Neural progenitor cell (in vitro differentiated cells): ENCODE measurements at places on chromosomes 7 and 10.

GRCh38 chr7:156473476-156474240 lies 166.9 kb upstream of the RNF32 start:
- peak; percentile 67 for DNase-seq
- H3K4me1 ChIP-seq: peaks cover 11% of the 10 kb centered on the region

GRCh38 chr7:36391436-36392198 lies 2.0 kb downstream of the ANLN start:
- no peak overlapping the region for H3K27ac ChIP-seq
- peaks cover 10% of the 10 kb centered on the region for H3K36me3 ChIP-seq
- peaks cover 24% of the 10 kb centered on the region for H3K4me1 ChIP-seq
- no peak for DNase-seq

DNA sequence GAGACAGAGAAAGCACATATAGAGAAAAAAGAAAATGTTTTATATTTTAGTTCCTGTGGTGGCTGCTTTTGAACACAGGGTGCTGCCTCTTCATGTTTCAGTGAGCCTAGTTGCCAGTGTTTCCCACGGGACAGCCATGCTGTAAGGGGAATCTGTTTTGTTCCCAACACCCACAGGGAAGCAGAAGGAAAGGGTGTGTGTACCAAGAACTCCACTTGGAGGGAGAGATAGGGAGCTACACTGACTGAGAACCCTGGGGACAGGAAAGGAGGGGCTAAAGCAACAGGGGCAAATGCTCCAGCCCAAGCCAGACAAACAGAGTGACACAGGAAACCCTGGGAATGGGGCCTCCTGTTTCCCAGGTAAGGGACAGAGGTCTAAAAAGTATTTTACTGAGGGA lies 40.2 kb downstream of the FRMPD2 start:
- no peak for DNase-seq
- no peak overlapping the region for H3K4me3 ChIP-seq
- H3K36me3 ChIP-seq: no peaks in the 10 kb centered on the region
- peaks cover 9% of the 10 kb centered on the region for H3K4me1 ChIP-seq
- H3K27me3 ChIP-seq: no peaks in the 10 kb centered on the region

DNA sequence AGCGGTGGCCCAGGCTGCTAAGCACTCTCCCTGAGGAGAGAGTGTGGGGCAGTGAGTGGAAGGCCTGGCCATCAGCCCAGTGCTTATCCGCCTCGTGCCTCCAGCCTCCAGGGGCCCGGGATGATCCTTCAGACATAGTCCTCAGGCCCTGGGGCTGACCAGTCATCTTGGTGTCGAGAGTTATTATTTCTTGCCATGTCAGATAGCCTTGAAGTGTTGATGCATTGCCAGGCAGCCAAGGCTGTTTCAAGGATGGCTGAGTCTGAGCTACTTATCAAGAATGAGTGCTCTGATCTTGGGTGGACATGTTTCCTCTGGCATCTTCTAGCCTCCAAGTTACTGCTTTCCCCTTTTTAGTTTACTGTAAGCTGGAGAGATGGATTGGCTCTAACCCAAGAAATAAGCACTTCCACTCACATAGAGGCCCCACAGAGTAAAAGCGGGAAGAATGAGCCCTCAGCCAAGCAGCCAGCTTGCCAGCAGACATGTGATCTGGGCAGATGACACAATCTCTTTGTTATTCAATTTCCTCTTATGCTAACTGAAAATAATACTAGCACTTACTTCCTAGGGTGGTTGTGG lies 136.5 kb upstream of the NAMPT start:
- DNase-seq: no peak
- H3K4me3 ChIP-seq: no peak overlapping the region
- no peak overlapping the region for H3K27ac ChIP-seq
- H3K36me3 ChIP-seq: no peaks in the 10 kb centered on the region

DNA sequence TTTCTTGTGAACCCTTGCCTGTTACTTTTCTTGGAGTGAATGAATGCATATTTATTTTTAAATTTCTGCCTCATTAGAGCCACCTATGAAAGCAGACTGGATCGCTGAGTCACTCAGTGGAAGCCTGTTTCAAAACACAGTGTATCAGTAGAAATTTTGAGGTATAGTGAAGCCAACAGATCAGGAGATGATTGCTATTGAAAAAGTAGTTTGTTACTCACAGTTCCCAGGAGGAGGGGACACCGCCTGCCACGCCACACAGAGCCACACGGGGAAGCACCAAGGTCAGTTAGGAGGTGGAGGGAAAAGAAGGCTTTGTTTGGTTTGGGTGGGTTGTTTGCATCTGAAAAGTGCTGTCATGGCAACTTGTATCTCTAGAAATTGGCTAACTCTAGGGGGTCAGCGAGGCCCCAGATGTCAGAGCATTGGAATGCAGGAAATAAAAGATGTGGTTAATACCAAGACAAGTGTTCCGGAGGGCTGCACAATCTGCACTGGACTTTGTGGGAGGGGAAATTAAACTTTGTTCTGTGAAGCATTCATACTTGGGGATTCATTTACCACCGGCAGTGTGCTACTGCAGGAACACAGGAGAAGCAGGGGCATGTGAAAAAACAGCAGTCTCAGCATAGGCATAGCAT lies 106.4 kb upstream of the SDK1 start:
- H3K4me1 ChIP-seq: peaks cover 9% of the 10 kb centered on the region
- peak; percentile 77 for DNase-seq

DNA sequence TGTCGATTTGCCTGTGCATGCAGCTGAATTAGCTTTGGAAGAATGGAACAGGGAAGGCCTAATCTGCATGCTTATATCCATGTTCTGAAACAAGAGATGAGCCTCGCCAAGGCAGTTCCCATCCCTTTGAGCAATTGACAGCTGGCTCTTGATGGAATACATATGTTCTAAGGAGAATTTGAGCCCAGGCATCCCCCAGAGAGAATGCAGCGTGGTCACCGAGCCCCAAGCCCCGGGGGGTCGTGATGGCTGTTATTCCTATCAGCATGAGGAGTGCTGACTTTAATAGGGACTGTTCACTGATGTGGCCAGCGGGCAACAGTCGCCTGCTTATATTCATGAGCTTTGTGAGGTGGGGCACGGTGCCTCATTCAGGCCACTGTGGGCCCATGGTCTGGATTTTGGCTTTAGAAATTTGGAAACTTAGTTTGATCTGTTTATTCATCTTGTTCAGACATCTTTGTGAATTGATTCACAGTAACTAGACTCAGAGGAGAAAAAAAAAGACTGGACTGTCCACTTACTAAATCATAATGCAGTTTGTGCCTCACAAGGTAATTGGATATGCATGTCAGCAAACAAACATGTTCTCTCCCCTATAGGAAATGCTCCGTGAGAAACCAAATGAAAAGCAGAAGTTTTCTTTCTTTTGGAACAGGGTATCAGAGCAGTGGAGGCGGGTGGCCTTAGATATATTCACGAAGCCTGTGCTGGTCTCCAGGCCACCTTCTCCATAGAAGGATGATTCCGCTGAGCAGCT lies 204.9 kb downstream of the CCDC3 start:
- peaks cover 29% of the 10 kb centered on the region for H3K4me1 ChIP-seq
- no peak overlapping the region for H3K27ac ChIP-seq
- no peaks in the 10 kb centered on the region for H3K27me3 ChIP-seq
- DNase-seq: no peak
- no peaks in the 10 kb centered on the region for H3K36me3 ChIP-seq
- H3K4me3 ChIP-seq: no peak overlapping the region

DNA sequence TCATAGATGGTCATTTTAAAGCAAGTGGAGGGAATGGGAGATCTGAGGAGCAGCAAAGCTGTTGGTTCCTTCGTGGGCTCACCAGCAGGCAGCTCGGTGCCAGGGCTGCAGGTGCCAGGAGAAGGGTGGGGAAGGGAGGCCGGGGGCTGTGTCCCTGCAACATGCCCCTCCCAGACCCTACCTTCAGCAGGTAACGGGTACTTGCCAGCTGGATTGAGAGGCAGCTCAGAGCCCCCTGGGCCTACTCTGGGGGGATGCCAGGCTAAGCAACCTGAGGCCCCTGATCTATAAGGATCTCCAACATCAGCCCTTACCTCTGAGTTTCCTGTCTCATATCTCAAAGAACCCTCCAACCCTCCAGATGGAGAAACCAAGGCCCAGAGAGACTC lies 173.3 kb downstream of the NEURL1 start:
- no peaks in the 10 kb centered on the region for H3K36me3 ChIP-seq
- H3K27me3 ChIP-seq: no peaks in the 10 kb centered on the region
- no peak overlapping the region for H3K4me3 ChIP-seq
- no peak overlapping the region for H3K27ac ChIP-seq
- H3K4me1 ChIP-seq: peaks cover 18% of the 10 kb centered on the region
- no peak for DNase-seq
